Stimulated activated CD8-positive, alpha-beta memory T cell treated with anti-CD3 and anti-CD28 coated beads, Interleukin-2, amount 100 ng/mL, for 1 hour (primary cell): ENCODE measurements at places on chromosomes 13 and 19.

GRCh38 chr13:76610819-76611415 is 275.3 kb downstream of the KCTD12 start:
- no peak for DNase-seq

DNA sequence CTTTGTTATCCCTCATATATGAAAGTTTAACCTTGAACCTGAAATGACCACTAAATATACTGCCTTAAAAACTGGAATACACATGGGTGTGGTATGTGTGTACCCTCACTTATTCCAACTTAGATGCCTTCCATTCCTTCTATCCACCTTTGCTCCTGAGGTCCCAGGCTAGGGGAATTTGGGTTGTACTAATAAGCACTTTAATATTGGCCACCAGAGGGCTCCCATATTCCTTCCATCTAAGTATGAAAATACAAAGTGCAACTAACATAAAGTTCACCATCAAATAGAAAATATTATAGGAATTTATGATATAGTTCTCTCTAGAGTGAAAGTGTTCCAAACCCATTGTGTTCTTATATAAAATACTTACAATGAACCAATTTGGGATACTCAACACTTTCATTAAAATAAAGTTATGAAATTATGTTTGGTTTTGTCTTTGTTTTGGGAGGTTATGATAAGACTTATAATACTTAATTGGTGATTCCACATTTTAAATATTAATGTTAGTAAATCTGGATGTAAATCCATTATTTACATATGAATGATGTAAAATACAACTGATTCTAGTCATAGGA is 62.3 kb downstream of the ITGBL1 start:
- no peak for DNase-seq

GRCh38 chr19:2491130-2491801 is 15.3 kb downstream of the GADD45B start:
- no peak for DNase-seq

DNA sequence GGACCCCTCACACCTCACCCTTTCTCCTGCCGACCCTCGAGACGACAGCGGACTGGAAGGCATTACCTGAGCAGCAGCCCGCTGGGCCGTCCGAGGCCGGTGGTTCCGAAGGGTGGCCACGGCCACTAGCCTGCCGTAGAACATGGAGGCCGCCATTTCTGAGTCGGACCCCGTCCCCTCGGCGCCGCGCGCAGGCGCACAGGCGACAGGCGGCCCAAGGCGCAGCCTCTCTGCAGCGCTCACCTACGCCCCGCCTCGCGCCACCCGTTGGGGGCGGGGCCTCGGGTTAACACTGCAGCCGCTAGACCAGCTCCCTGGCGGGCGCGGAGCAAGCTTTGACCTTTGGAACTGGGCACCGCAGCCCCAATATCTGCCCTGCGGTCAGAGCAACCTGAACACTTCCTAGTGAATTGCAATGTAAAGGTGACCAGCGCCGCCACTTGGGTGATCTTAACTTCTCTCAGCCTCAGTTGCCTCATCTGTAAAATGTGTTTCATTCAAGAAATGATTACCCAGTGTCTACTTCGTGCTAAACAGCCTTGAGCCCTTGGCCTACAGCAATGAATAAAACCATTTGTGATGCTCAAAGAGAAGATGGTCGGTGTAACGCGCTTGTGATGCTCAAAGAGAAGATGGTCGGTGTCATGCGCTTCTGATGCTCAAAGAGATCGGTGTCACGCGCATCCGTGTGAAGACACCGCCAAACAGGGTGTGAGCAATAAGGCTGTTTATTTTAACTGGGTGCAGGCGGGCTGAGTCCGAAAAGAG is at the start of gene SUCLA2:
Gene SUCLA2 (minus strand): TSS at position 160 of the 768 bp plus-strand sequence. CDS start 4 bp downstream, at position 156.
- peak; percentile 83 for DNase-seq
